ENCODE measurements at places on chromosomes 12 and 14.

- DNase-seq, result no peak
Observed at GRCh38 chr12:63961048-63961447, 116.5 kb downstream of the SRGAP1 start.

GRCh38 chr12:107530701-107531100 is 154.9 kb upstream of the PWP1 start:
- DNase-seq, result no peak

GRCh38 chr12:43112101-43112920 is 439.7 kb downstream of the ADAMTS20 start:
- DNase-seq, result no peak

GRCh38 chr12:95474660-95474958 is 657 bp downstream of the METAP2 start:
- no peak for DNase-seq
